ENCODE measurements at places on chromosomes 2 and 18. TPM values are rescaled to one million over a fixed set of nuclear protein-coding genes. Genes with fewer than 3 reads are reported as not detected.

RAX gene
- not detected for polyA plus RNA-seq

TMEM163 gene
- 1.0 TPM for polyA plus RNA-seq

MC2R gene
- not detected for polyA plus RNA-seq

CTAGE1 gene
- polyA plus RNA-seq, result not detected

SERPINB11 gene
- not detected for polyA plus RNA-seq

UGP2 gene
- polyA plus RNA-seq, result 129 TPM

RUFY4 gene
- polyA plus RNA-seq, result 0.57 TPM

DARS1 gene
- 55.2 TPM for polyA plus RNA-seq

POMC gene
- 5.0 TPM for polyA plus RNA-seq

CAB39 gene
- 42.7 TPM for polyA plus RNA-seq

SLC5A7 gene
- polyA plus RNA-seq, result 0.43 TPM

DSG1 gene
- not detected for polyA plus RNA-seq

IAH1 gene
- 61.8 TPM for polyA plus RNA-seq

CLHC1 gene
- 5.6 TPM for polyA plus RNA-seq
